ENCODE measurements at places on chromosomes 2 and 18.

- H3K27ac ChIP-seq = no peak overlapping the region
- no peaks in the 10 kb centered on the region for H3K36me3 ChIP-seq
- no peak for DNase-seq
- H3K27me3 ChIP-seq = peaks cover 38% of the 10 kb centered on the region
Measured at GRCh38 chr2:8407332-8407731, 274.5 kb upstream of the ID2 start.

- H3K36me3 ChIP-seq = peaks cover 3% of the 10 kb centered on the region
- H3K4me3 ChIP-seq = no peak overlapping the region
Measured at GRCh38 chr2:205066081-205066480, 520.8 kb downstream of the PARD3B start.

- H3K27me3 ChIP-seq = peaks cover 6% of the 10 kb centered on the region
- DNase-seq = no peak
- no peaks in the 10 kb centered on the region for H3K4me1 ChIP-seq
- no peak overlapping the region for H3K4me3 ChIP-seq
Measured at GRCh38 chr2:134823431-134823830, 15.0 kb upstream of the ACMSD start.

GRCh38 chr2:121004950-121005349, 269.3 kb downstream of the GLI2 start:
- H3K27ac ChIP-seq = no peak overlapping the region
- no peaks in the 10 kb centered on the region for H3K4me1 ChIP-seq
- no peak for DNase-seq
- H3K27me3 ChIP-seq = peaks cover 12% of the 10 kb centered on the region

DNA sequence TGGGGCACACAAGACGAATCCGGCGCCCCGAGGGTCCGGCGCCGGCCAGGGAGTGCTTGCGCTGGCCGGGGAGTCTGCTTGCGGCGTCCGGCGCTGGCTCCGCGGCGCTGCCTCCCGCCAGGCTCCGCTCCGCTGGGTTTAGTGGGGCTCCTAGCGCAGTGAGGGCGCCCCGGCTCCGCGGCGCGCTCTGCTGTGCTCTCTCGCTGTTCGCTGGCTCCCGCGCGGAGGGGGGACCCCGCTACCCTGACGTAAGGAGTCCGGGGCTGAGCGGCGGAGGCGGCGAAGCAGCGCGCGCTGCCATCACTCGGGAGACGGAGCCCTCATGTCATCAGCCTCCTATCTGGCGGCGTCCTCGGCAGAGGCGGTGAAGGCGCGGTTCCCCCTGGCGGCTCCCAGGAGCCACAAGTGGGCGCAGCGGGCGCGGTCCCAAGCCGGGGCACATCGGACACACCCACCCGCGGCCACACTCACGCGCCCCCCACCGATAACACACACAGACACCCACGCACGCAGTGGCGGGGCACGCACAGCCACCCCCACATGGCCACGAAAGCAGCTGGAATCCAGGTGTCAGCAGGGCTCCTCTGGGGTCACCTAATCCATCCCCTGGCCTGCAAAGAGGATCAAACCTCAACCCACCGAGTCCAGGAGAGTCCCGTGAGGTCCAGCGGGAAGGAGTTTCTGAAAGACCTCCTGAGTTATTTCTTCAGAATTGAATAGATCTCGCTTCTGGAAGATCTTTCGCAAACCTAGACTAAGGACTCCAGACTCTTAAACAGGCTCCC, at the start of gene C1QL2:
Gene C1QL2 (minus strand): TSS at position 189 of the 785 bp plus-strand sequence. CDS start 482 bp downstream, outside the sequence.
- H3K27ac ChIP-seq = no peak within 1 kb of the TSS
- no peak within 1 kb of the TSS for H3K4me3 ChIP-seq
- peaks cover 61% of the 10 kb centered on the region for H3K27me3 ChIP-seq
- peaks cover 4% of the 10 kb centered on the region for H3K4me1 ChIP-seq

DNA sequence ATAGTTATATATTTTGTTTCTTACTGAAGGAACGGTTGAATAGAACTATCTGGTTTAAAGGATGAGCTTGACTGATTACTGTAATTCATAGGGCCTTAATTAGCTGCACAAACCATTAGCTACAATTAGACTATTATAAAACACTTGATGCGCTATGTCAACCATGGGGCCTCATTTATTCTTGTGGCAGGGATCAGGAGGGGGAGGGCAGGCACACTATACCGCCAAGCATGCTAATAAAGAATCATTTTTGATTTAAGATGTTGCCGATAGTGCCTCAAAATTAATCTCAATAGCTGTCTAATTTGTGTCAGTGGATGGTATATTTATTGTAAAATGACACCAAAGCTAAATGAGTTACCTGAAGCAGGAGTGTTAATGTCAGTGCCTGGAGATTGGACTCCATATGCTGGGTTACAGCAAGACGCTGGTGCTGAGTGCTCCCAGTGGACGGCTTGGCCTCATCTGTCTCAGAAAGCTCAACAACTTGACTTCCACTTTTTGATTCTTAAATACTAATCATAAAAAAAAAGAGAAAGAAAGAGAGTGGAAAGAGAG, 1007.0 kb upstream of the CELF4 start:
- H3K27ac ChIP-seq = no peak overlapping the region
- H3K27me3 ChIP-seq = no peaks in the 10 kb centered on the region
- H3K4me1 ChIP-seq = peaks cover 20% of the 10 kb centered on the region
- DNase-seq = no peak
- no peak overlapping the region for H3K4me3 ChIP-seq
